ENCODE measurements at places on chromosomes 1 and 21.

- peak; percentile 4 for DNase-seq
Measured at GRCh38 chr1:114152508-114153260, 985 bp downstream of the SYT6 start.

DNA sequence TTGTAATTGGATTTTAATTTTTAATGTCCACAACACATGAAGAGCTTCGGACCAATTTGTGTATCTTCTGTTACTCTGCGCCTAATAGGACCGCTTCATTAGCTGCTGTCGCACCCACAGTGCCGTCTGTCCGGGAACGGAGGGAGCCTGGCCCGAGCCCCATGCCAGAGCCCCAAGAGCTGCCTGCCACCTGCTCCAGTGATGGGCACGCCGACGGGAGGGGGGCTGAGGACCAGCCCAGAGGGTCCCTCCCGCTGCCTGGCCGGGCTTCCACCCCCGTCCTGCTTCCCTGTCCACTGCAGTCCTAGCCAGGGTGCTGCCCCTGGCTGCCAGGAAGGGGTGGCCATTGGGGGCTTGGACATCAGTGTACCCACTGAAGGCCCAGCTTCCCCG lies 30.3 kb upstream of the PLCH2 start:
- DNase-seq, result no peak

DNA sequence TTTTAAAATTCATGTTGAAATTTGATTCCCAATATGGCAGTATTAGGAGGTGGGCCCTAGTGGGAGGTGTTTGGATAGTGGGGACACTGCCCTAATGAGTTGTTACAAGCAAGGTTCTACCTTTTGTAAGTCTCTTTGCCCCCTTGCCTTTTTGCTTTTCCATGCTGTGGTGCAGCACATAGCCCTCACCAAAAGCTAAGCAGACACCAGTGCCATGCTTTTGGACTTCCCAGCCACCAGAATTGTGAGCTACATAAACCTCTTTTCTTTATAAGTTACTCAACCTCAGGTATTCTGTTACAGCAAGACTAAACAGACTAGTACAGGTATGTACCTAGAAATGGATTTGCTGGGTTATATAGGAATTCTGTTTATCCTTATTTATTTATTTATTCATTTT lies 13.7 kb downstream of the ZMYM4 start:
- DNase-seq, result no peak

DNA sequence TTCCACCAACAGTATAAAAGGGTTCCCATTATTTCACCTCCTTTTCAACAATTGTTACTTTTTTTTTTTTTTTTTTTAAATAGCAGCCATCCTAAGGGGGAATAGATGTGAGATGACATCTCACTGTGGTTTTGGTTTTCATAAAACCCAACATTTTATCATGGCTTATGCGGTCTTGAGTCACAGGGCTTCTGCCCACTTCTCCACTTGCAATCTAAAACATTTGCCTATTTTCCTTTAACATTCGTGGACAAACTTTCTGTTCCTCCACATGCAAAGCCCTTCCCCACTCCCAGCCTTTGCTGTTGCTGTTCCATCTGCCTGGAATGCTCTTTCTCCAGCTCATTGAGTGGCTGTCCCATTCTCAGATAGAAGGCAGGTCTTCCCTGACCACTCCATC lies 239.7 kb upstream of the KCNK2 start:
- DNase-seq, result no peak

DNA sequence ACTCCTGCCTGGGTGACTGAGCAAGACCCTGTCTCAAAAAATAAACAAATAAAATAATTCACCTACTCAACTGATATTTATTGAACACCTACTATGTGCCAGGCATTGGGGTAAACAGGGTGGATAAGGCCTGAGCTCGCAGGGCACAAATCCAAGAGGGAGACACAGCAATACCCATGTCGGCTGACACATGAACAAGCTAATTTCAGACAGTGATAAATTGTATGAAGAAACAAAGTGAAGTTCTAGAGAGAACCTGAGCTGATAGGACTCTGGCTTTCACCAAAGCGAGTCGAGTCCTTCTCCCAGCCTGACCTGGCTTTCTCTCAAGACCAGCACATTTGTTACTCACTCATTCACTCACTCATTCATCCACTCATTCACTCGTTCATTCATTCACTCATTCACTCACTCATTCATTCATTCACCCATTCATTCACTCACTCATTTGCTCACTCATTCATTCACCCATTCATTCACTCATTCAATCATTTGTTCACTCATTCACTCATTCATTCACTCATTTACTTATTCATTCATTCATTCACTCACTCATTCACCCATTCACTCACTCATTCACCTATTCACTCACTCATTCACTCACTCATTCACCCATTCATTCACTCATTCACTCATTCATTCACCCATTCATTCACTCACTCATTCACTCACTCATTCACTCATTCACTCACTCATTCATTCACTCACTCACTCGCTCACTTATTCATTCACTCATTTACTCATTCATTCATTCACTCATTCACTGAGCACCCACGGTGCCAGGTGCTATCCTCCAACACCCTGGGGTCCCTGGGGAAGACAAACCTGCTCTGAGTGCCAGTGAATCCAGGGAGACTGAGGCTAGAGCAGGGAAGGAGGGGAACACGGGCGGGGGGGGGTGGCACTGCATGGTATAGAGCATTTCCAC lies 37.4 kb upstream of the CASZ1 start:
- DNase-seq, result no peak

GRCh38 chr1:222310836-222311235 lies 237.1 kb downstream of the HHIPL2 start:
- peak; percentile 13 for DNase-seq

GRCh38 chr1:196933531-196934189 lies 9.9 kb upstream of the CFHR2 start:
- DNase-seq, result no peak

DNA sequence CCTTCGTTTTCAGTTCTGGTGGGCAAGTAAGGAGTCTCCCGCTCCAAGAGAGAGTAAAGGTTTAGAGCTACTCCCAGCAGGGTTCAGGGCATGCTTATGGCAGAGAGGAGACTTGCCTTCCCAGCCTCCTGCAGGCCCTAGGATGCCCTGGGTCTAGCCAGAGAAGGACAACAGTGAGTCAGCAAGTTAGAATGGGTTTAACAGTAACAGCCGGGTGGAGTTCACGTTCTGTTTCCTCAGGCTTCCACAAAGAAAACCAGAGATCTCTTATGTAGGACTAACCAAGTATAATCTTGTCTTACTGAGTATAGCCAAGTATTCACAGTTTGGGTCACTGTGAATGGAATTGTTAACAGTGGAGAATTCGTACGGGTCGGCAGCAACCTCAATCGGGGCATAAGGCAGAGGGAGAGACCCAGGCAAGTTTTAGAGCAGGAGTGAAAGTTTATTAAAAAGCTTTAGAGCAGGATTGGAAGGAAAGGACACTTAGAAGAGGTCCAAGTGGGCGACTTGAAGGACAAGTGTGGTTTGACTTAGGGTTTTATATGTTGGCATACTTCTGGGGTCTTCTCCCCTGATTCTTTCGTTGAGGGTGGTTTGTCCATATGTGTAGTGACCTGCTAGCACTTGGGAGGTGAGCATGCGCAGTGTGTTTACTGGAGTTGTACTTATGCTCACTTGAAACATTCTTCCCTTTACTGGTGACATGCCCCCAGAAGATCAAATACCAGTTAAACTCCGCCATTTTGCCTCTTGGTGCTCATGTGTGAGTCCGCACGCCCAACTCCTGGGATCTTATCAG lies 4.5 kb downstream of the OVAAL start:
- peak; percentile 37 for DNase-seq

Data from small intestine (tissue), 16 donors.